Glomerular endothelial cell (primary cell): ENCODE measurements at places on chromosomes 7 and 10.

DNA sequence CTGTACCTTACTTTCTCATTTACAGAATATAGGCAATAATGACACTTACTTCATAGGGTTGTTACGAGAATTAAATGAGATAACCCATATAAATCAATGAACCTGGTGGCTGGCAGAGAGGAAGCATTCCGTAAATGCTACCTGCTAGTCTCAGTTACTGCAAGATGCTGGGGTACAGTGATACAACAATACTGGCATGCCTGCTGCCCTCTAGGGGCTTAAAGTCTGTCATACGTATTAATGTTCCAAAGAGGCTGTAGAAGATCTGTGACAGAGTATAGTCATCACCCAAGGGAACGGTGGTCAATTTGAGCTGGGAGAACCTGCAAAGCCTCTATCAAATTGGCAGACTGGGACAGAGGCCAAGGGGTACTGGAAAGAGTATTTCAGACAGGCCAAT is 421.5 kb downstream of the GPAM start:
- DNase-seq: no peak

DNA sequence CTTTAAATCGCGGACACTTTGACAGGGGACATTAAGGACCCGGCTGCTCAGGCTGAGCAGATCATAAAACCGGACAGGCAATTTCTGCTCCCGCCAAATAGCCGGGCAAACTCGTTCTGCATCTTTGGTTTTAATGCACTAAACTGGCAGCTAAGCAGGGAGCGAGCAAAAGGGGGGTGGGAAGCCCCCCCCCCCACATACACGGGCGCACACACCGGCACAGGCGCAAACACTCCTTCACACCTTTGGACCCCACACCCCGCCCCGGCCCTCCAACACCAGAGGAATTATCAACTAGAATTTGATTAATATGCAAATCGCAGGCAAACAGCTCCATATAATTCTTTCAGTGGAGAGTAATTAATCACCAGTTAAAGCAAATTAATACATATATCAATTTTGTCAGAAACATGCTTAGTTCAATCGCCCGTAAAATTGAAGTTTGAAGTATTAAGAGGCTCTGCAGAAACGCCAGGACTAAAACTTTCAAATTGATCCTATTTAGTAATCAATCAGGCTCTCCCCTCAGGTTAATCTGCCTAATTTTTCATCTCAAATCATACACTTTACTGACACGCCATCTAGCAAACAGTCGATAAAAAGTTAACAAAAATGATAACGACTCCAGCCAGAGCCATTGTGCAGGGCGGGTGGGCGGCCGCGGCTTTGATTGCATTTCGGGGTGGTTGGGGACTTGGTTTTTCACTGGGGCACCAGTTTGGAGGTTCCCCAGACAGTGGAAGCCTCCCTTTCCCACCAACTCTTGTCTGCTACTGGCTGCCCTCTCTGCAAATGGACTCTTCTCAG is 9.9 kb downstream of the LBX1 start:
- DNase-seq: no peak

GRCh38 chr7:95296456-95296855 is 27.9 kb downstream of the PON1 start:
- DNase-seq: no peak

DNA sequence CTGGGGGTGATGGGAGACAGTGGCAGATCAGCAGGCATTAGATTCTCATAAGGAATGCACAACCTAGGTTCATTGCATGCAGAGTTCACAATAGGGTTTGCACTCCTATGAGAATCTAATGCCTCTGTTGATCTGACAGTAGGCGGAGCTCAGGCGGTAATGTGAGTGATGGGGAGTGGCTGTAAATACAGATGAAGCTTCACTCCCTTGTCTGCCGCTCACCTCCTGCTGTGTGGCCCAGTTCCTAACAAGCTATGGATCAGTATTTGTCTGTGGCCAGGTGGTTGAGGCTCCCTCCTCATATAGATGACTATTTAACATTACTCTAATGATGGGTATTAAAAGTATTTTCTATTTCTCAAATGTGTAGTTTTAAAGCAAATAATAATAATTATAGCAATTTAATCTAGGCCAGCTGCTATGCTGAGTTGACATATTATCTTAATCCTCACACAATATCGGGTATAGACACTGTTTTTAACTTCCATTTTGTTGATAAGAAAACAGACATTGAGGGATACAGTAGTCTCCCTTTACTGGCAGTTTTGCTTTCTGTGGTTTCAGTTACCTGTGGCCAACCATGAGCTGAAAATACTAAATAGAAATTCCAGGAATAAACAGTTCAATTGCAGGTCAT is 39.9 kb downstream of the KIF20B start:
- no peak for DNase-seq

- no peak for DNase-seq
Observed at GRCh38 chr7:148709014-148709413, 10.3 kb downstream of the CUL1 start.

DNA sequence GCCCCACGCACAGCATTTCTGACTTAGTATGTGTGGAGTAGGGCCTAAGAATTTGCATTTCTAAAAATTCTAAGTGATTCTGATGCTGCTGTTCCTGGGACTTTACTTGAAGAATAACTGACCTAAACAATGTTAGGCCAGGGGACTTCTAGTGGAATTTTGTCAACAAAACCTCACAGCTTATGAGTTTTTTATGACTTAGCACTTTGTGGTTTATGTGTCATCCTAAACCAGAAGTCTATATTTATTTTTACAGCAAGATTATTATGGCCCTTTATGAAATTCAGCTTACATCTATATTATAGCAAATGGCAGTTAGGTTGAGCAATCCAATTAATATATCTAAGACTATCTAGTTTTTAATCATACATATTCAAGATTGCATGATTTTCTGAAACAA is 24.6 kb upstream of the BET1 start:
- no peak for DNase-seq

DNA sequence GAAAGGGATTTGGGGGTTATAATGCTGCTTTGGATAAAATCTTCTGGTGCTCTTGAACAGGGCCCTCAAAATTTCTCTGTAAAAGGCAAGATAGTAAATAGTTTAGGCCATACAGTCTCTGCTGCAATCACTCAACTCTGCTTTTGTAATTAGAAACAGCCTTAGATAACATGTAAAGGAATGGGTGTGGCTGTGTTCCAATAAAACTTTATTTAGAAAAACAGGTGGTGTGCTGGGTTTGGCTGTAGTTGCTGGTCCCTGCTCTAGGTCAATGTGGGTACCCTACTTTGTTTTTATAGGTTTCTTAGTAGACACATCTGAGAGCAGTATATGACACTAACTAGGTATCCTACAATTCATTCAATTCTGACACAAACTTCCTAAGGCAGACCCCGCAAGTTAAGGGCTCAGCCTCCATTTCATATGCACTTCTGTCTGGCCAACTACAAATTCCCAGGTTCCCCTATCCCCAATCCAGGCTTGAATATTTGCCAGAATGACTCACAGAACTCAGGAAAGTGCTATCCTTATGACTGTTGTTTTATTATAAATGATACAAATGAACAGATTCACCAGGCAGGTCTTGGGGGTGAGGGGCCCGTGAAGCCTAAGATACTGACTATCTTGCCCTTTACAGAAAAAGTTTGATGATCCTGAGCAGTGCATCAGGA is 349.9 kb downstream of the RPS24 start:
- DNase-seq: no peak

- no peak for DNase-seq
Observed at GRCh38 chr7:47477191-47478016, 104.5 kb downstream of the TNS3 start.

- no peak for DNase-seq
Observed at GRCh38 chr7:72781631-72782030, 46.4 kb downstream of the TYW1B start.

DNA sequence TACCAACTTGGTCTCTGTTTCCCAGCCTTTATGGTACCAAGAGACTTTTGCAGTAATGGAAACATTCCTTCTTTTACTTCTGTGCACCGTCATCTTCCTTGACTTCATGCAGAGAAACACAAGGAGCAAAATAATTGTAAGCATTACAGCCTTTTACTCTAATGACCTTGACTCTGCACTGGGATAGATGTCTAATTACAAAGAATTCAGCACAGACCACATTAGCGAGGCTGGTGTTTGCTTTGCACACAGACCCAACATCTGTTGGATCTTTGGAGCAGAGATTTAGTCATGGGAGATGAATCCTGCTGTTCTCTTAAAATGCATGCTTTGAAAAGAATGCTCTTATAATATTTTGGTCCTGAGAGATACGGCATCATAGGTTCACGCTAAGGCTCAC is 261.6 kb downstream of the TWIST1 start:
- DNase-seq: no peak

GRCh38 chr10:105745596-105746148 is 1104.6 kb downstream of the SORCS3 start:
- DNase-seq: no peak

DNA sequence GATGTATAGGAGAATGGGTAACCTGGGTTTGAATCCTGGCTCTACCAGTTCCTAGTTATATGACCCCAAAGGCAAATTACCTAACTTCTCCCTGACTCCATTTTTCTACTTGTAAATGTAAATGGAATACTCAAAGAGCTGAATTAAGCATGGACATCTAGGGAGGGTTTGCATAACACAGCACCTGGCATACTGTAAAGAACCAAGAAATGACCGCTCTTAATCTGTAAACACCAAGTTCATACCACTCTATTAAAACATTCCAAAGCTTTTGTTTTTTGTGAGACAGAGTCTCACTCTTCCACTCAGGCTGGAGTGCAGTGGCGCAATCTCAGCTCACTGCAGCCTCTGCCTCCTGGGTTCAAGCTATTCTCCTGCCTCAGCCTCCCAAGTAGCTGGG is 19.6 kb downstream of the MPP7 start:
- no peak for DNase-seq

DNA sequence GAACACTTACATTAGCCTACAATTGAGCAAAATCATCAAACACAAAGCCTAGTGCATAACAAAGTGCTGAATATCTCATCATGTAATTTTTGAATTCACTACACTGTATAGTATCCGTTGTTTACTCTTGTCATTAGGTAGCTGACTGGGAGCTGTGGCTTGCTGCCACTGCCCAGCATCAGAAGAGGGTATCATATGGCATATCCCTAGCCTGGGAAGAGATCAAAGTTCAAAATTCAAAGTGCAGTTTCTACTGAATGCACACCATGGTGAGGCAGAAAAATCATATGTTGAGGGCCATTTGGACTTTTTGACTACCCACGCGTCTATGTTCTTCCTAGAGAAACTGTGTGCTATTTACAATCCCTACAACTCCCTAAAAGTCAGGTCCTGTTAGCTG is 7.5 kb upstream of the ZC3HAV1 start:
- DNase-seq: no peak

GRCh38 chr10:22698941-22699440 is 15.4 kb downstream of the PIP4K2A start:
- DNase-seq: no peak

DNA sequence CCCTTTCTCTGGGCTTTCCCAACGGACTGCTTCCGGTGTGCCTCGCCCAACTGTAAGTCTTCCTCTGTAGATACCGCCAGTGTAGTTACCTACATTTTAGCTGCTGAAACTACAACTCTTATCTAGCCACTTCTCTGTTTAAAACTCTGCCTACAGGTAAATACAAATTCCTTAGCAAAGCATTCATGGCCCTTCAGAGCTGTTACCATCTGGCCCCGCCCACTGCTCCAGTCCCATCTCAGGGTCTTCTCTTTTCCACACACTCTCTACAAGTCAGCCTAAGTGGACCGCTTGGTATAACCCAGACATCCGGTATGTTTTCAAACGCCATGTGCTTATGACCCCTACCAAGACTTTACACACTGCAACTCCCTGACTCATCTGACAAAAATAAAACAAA is 41.0 kb upstream of the LAMB4 start:
- no peak for DNase-seq

DNA sequence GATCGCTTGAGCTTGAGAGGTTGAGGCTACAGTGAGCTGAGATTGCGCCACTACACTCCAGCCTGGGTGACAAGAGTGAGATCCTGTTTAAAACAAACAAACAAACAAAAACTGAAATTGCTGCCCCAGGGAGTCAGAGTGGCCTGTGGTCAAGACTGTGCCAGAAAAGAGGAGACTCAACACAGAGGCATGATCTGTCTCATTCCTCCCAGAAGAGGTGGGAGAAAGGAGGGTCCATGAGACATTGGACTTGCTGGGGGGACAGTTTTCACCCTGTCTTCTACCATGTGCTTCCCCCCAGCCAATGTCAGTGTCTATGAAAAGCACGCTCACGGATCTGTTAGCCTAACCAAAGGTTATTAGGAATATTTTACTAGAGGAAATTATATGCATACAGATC is 3.2 kb downstream of the ZNF853 start:
- DNase-seq: no peak

GRCh38 chr7:80848841-80849240 is 70.0 kb downstream of the SEMA3C start:
- no peak for DNase-seq
